Neural crest cell (in vitro differentiated cells): ENCODE measurements at places on chromosomes 2 and 18.

DNA sequence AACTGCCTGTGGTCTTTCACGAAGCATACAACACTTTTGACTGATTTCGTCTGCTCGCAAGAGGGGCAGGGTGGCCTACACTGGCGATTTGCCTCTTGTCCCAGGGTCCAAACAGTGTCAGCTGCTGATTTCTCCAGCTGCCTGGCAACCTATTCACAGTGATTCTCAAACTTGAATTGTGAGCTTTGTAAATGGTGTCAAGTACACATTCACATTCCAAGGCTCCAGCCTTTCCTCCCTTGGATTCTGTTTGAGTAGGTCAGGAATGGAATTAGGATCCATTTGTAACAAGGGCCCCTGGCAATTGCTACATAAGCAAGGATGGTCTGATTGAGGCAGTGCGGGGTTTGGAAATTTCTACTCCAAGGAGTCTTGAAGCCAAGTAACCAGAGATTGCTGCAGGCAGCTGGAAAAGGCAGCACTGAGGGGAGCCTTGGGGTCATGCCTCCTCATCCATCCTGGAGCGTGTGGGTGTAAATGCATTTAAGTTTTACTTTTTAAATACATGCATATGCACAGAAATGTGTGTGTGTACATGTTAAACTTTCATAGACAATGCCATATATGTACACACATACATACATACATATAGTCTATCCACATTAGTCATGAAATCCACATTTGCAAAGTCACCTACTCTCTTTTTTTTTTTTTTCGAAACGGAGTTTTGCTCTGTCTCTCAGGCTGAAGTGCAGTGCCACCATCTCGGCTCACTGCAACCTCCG lies 86.8 kb upstream of the UXS1 start:
- no peak for DNase-seq

DNA sequence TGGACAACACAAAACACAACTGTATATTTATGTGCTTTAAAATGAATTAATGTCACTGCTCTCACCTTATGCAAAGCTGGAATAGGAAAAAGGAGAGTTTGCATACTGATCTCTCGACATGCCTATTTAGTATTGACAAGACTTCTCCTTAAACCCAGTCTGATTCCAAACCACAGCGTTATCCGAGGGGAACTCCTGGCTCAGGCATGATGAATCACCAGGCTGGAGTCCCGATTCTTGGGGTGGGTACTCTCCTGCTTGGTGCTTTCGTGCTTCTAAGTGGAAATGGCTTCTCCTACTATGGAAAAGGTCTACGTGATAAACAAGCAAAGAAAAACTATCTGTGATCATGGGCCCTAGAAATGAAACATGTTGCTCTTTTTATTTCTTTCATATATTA lies 88.9 kb upstream of the SLC35G4 start:
- no peak for DNase-seq

DNA sequence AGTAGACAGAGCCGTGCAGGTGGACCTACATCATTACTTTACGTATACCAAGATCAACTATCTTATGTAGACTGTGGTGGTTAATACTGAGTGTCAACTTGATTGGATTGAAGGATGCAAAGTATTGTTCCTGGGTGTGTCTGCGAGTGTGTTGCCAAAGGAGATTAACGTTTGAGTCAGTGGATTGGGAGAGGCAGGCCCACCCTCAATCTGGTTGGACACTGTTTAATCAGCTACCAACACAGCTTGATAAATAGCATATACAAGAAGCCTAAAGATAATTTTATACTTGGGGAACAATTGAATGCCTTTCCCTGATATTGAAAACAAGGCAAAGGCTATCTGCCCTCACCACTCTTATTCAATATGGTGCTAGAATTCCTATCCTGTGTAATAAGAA lies 604.2 kb upstream of the ZEB2 start:
- DNase-seq = no peak

DNA sequence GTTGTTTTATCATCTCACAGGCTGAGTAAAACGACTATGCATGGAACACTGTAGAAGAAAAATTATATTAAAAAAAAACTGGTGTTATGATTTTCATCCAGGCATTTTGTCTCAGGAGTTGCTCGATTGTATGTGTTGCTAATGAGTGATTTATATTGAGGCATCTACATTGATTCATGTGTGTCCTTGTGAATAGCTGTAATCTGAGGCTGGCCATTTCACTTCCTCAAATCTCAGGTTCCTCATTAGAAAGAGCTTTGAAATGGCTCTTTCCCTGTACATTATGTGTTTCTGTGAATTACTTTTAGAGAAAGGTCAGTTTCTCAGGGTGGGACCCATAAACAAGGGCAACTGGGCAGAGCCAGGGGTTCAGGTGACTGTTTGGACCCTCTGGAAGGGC lies 2.3 kb downstream of the IL18R1 start:
- no peak for DNase-seq

- no peak for DNase-seq
Observed at GRCh38 chr2:233997707-233998106, 52.8 kb upstream of the SPP2 start.

- DNase-seq = no peak
Observed at GRCh38 chr2:60303680-60304079, 249.8 kb downstream of the BCL11A start.

DNA sequence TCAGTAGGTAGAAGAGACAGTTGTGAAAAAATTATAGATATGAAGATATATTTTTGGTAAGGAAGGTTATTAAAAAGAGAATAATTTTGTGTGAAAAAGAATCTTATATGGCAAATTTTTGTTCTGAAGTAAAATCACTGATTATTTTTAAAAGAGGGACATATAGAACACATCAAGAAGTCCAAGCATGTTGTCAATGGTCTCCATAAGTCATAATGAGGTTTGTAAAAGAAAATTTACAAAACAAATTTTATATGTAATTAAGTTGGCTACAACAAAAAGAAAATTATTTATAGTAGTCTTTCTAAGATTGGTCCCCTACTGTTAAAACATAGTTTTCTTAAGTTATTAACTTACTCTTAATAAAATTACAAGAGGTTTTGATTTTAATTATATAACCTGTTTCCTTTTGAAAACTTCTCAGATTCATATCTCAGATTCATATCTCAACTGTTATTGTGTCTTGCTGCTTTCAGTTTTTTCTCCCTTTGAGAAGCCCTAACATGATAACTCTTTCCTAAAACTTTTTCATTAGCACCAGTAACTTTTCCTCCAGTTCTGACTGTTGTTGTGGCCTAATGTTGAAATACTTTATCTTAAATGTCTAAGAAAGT lies 81.2 kb downstream of the SH3YL1 start:
- no peak for DNase-seq

GRCh38 chr18:37184209-37184868 lies 355.4 kb downstream of the KIAA1328 start:
- DNase-seq = no peak

GRCh38 chr2:205574001-205574400 lies 108.3 kb upstream of the NRP2 start:
- DNase-seq = no peak

GRCh38 chr18:13605901-13606300 lies 120.5 kb downstream of the FAM210A start:
- no peak for DNase-seq

GRCh38 chr18:53800171-53800570 lies 424.3 kb downstream of the MBD2 start:
- DNase-seq = no peak

DNA sequence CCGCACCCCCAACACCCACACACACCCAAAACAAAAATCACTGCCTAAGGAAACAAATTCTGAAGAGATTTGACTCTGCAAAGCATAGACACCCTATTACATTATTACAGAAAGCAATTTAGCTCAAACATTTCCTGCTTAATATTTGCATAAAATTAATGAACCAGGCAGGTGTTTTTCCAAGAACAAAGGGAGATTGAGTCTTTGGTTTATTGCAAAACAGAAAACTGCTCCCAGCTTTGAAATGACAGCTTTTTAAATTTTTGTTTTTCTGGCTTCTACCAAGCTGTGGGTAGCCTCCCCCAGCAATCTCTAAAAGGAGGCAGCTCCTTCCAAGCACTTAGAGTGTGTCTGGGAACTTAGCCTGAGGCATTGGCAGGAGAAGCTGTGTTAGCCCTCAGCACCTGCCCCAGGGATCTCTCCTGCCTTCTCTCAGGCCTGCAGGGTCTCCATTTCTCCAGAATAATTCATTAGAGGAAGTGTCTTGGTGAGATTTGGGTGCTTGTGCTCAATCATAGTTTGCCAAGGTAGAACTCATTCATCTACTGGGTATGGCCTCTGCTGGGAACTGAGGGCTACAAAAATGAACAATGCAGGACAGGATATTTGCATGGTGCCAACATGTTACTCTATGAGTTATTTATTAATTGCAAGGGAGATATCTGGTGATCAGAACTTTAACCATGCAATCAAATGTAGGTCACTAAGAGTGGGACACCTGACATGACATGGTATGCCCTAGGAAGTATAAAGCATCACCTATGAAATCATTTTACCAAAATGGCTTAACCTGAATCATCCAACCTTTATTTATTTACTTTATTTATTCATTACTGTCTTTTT lies 58.7 kb downstream of the B3GNT2 start:
- no peak for DNase-seq

DNA sequence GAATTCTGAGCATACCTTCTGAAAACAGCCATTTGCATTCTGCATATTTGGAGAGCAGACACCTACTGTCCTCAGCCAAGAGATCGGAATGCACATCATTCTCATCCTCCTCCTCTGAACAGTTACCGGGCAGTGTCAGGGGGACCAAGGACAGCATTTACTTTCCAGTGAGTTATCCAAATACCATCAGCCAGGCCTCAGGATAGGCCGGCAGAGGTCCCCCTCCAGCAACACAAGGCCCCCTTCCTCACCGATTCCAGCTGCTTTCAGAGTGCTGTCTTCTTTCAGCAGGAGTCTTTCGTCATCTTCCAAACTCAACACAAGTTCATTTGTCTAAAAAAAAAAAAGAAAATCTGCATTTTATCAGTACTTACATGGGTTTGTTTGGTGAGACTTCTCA lies 55.3 kb downstream of the C2orf76 start:
- DNase-seq = no peak

DNA sequence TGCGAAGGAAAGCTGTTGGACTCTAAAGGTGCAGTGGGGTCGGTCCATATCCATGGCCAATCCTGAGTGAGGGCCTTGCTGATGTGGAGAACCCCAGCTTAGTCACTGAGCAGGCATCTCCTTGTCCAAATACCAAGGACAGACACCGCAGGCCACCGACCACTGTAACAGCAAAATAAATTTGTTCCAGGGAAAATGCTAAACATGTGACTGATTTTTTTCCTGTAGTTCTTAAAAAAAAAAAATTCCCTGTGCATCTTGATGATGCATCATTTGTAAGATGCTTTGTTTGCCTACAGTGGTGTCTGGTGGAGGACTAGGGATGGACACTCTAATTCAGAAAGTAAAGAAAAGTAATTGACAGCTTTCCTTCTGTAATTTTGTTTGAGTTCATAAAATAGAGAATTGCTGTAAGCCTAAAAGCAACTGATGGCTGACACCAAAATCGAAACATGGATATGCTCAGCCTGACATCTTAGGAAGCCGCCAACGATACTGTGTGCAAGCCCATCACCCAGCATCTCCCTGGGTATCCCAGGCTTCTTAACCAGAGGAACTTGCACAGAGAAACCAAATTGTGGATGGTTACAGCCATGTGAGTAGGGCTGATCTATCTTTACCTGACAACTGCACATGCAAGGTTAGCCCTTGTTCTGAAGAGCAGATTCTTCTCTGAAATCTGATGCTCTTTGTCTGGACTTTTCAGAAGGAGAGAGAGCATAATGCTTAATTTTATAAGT lies 188.6 kb downstream of the ARL4C start:
- no peak for DNase-seq

DNA sequence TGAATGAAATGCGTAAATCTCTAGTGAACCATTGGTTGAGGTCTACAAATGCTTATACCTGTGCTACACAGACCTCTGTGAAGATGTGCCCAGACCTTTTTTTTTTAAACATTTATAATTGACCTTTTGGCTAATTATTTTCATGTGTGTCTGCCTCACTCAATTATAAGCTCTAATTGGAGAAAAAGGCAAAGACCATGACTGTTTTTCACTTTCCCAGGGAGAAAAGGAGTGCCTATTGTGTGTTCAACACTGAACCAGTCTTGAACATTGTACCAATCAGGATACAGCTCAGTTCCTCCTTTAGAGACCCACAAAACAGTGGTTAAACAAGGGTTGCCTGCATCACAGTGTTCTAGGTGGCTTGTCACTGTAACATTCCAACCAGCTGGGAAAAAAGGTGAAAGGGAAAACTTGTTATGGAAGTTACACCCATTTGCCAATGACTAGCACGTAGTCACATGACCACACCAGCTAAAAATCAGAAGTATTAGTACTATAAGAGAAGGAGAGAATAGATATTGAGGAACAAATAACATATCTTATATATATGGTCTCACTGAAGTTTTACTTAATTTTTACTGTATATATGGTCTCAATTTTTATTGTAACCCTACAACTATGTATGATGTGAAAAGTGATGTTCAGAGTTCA lies 13.4 kb downstream of the TANK start:
- no peak for DNase-seq

GRCh38 chr2:64104933-64105332 lies 39.3 kb downstream of the PELI1 start:
- no peak for DNase-seq

DNA sequence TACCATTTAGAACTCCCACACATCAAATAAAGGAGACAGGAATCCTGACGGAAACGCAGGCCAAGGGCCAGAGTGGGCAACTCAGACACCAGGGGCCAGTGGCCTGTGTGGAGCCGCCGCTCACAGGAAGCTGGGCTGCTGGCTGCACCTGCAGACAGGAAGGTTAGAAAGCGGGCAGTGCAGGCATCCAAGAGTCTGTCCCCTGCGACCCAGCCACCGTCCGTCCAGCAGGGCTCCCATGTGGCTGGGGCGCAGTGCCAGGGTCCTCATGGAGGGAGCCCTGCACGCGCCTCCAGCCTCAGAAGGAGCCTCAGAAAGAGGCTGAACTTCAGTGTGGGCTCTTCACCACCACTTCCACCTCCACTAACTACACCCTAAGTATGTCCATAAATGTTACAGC lies 2.5 kb upstream of the ANO7 start:
- DNase-seq = no peak

DNA sequence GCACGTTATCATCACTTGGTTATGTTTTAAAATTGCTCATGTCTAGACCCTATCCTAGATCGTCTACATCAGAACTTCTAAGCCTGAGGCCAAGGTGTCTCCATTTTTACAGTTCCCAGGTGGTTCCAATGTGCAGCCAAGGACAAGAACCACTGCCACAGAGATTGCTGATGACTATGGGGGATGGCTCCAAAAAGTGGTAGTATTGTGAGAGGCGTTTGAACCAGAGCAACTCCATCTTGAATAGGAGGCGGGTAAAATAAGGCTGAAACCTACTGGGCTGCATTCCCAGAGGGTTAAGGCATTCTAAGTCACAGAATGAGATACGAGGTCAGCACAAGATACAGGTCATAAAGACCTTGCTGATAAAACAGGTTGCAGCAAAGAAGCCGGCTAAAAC lies 212.6 kb upstream of the FBXO11 start:
- DNase-seq = no peak

GRCh38 chr2:21571686-21572085 lies 447.9 kb downstream of the TDRD15 start:
- DNase-seq = no peak

- no peak for DNase-seq
Observed at GRCh38 chr2:157785866-157786662, 90.1 kb downstream of the ACVR1 start.

- no peak for DNase-seq
Observed at GRCh38 chr2:43142921-43143438, 83.4 kb downstream of the ZFP36L2 start.
